ENCODE measurements at places on chromosomes 2 and 18. TPM values are rescaled to one million over a fixed set of nuclear protein-coding genes. Genes with fewer than 3 reads are reported as not detected.

Gene NCKAP5
- 0.10 TPM for total RNA-seq

Gene DAPL1
- not detected for total RNA-seq

Gene TAF1B
- 35.2 TPM for total RNA-seq

Gene B4GALT6
- total RNA-seq: 36.3 TPM

Gene GAL3ST2
- total RNA-seq: 1.6 TPM

Gene DCDC2C
- total RNA-seq: not detected

Gene CD8B2
- total RNA-seq: not detected

Gene SKOR2
- total RNA-seq: not detected

Gene PRKCE
- total RNA-seq: 14.0 TPM

Gene HOXD12
- 0.13 TPM for total RNA-seq

Gene ESPNL
- 0.85 TPM for total RNA-seq

Gene CHRNA1
- total RNA-seq: not detected

Gene PCARE
- total RNA-seq: not detected
